Skin of body (tissue), 3 donors: ENCODE measurements at places on chromosomes 5 and 9.

DNA sequence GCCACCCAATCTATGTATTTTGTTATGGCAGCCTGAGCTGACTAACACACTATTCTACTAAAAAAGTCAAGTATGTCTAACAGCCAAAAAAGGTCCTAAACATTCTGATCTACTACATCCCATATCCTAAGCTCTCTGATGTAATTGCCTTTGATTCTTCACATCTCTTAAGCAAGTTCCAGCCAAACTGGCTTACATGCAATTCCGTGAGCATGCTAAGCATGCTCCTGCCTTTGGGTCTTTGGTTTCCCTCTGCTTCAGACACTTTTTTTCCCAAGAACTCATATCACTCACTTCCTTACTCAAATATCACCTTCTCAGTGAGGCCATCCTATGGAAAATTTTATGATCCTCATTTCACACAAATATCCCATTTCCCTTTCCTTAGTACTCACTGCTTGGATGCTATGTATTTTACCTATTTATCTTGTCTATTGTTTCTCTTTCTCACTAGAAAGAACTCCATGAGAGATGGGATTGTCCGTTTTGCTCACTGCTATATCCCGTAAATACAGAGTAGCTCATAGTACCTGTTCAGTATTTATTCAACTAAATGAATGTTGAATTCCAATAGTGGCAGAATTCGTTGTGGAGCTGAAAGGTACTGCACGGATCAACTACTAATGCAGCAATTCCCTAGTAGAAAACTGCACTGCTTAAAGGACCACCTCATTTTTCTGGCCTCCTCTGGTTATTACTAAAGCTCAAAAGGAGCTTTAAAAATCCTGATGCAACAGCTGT, 2.3 kb upstream of the SLC12A2 start:
- peak; percentile 35 for DNase-seq

DNA sequence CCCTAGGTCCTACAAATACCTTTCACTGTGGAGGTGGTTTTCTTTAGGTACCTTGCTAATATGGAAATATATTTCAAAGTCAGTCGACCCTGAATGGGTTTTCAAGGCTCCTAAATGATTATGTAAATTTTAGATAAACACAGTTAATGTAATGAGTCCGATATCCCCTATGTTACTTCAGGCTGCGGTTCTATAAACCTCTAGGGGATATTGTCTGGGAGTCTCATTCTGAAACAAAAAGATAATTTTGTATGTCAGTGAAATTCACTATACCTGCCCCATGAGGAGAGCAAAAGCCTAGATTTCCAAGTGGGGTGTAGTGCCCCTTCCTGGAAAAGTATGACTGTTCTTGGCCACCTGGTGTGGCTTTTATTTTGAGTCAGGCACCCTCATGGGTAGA, 377.3 kb downstream of the ICE1 start:
- DNase-seq = no peak

DNA sequence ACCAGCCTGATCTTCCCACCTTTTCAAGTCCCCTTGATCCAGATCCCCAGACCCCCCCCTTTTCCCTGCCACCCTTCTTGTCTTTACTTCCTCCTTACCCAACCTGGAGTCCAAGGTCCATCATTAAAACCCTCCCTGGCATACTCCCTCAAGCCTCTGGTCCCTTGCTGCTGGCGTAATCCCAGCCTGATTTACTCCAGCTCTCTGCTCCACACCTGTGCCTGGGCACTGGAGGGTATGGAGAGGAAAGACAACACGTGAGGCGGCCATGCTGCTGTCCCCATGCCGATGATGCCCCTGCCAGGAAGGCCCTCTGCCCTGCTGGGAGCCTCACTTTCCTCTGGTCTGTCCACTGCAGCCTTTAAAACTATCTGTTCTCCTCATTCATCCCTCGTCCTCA, 5.1 kb downstream of the B4GALT7 start:
- DNase-seq = no peak

DNA sequence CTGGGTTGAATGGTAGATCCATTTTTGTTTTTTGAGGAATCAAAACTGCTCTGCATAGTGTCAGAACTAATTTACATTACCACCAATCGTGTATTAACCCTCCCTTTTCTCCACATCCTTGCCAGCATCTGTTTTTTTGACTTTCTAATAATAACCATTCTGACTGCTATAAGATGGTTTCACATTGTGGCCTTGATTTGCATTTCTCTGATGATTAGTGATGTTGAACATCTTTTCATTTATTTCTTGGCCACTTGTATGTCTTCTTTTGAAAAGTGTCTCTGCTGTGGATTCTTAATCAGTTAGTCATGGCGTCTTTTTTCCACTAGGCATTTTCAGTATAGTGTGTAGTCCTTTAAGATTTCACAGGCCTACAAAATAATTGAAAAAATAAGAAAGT, 2144.3 kb upstream of the C9orf72 start:
- no peak for DNase-seq
